ENCODE measurements at places on chromosomes 11 and 22. TPM values are rescaled to one million over a fixed set of nuclear protein-coding genes. Genes with fewer than 3 reads are reported as not detected.

The SLC5A1 gene
- not detected for total RNA-seq

The CXCR5 gene
- total RNA-seq, result 8.1 TPM

The TPBGL gene
- 0.25 TPM for total RNA-seq

The OR10A2 gene
- not detected for total RNA-seq

The ILK gene
- total RNA-seq, result 105 TPM

The IGF2 gene
- 0.16 TPM for total RNA-seq

GRCh38 chr11:14974515-14975251, 2.5 kb upstream of the CALCA start:
- peak; percentile 53 for DNase-seq
- H3K27ac ChIP-seq, result no peak overlapping the region
- peak overlapping the region; percentile 33 for H3K4me3 ChIP-seq
- peaks cover 75% of the 10 kb centered on the region for H3K27me3 ChIP-seq
- H3K4me1 ChIP-seq, result peaks cover 21% of the 10 kb centered on the region

DNA sequence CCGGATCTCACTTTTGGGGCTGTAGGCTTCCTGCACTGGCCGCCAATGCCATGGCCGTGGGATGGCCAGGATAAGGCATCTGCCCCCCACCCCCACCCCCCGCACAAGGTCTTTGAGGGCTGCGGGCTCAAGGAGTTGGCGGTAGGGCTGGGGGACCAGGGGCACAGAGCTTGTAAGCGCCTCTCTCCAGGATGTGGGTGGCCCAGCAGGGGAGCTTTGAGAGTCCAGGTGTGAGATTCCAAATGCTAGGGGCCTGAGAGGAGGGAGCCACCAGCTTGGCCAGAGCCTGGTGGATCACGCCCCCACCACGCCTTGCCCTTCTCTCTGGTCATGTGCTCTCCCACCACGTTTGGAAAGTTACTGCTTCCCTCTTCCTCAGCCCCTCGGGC, 5.0 kb downstream of the CD81 start:
- no peak overlapping the region for H3K27ac ChIP-seq
- no peak for DNase-seq
- H3K4me3 ChIP-seq, result no peak overlapping the region
- H3K4me1 ChIP-seq, result peaks cover 27% of the 10 kb centered on the region
- no peaks in the 10 kb centered on the region for H3K27me3 ChIP-seq

GRCh38 chr11:117483372-117483771, 155.7 kb downstream of the CEP164 start:
- no peaks in the 10 kb centered on the region for H3K4me1 ChIP-seq
- no peak overlapping the region for H3K4me3 ChIP-seq
- H3K36me3 ChIP-seq, result no peaks in the 10 kb centered on the region
- H3K27ac ChIP-seq, result no peak overlapping the region
- DNase-seq, result no peak

- peaks cover 66% of the 10 kb centered on the region for H3K36me3 ChIP-seq
- H3K27ac ChIP-seq, result no peak overlapping the region
- no peak overlapping the region for H3K4me3 ChIP-seq
- H3K27me3 ChIP-seq, result no peaks in the 10 kb centered on the region
Observed at GRCh38 chr22:41674846-41675340, 13.8 kb downstream of the SNU13 start.

DNA sequence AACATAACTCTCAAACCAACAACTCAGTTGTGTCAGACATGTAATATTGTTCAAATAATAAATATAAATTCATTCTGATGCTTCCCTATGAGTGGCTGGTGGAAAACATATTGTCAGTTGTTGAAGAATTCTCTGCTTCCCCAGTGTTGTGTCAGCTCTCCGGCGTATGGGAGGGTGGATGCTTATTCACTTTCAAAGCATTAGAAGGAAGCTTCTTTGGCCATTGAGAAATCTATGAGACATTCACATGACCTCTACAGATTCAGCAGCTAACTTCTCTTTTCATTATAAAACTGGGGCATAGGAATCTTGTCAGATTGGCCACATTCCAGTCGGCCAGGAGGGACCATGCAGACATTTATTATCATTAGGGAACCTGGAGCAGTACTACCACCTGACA, 2.9 kb downstream of the OR51V1 start:
- no peaks in the 10 kb centered on the region for H3K4me1 ChIP-seq
- no peaks in the 10 kb centered on the region for H3K27me3 ChIP-seq
- no peak for DNase-seq
- H3K27ac ChIP-seq, result no peak overlapping the region

- H3K4me1 ChIP-seq, result no peaks in the 10 kb centered on the region
- DNase-seq, result no peak
- no peaks in the 10 kb centered on the region for H3K36me3 ChIP-seq
- no peak overlapping the region for H3K4me3 ChIP-seq
- H3K27me3 ChIP-seq, result no peaks in the 10 kb centered on the region
Observed at GRCh38 chr11:101880222-101880621, 34.6 kb upstream of the CEP126 start.

GRCh38 chr11:64044730-64045393, 9.1 kb downstream of the FLRT1 start:
- H3K36me3 ChIP-seq, result no peaks in the 10 kb centered on the region
- DNase-seq, result no peak
- no peaks in the 10 kb centered on the region for H3K27me3 ChIP-seq
- H3K4me1 ChIP-seq, result no peaks in the 10 kb centered on the region
- no peak overlapping the region for H3K4me3 ChIP-seq
- no peak overlapping the region for H3K27ac ChIP-seq

DNA sequence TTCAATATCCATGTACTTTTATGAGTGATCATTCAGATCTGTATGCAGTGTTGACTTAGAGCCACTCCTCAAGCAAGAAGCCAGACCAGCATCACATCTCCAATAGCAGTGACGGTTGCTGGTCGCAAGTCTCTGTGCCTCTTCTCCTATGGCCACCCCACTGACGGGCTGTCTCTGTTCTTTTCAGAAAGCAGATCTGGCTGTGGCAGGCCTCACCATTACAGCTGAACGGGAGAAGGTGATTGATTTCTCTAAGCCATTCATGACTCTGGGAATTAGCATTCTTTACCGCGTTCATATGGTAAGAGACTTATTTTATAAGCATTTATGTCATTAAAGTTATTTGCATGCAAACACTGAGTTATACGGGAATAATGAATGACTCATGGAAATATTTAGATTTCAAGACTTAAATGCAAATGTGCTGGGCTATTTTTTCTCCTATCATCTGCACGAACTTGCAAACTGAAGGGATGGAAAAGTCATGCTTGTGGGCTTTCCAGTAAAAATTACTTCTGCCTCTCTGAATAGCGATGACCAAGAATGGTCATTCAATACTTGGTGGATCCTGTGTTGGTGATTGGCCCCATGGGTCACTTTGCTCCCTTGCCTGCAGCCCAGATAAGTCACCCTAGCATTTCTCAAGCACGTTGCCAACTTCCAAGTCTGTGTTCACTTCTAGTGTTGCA, 83.6 kb upstream of the TBCEL start:
- H3K4me3 ChIP-seq, result no peak overlapping the region
- no peak overlapping the region for H3K27ac ChIP-seq
- no peaks in the 10 kb centered on the region for H3K36me3 ChIP-seq
- DNase-seq, result no peak
- H3K27me3 ChIP-seq, result peaks cover 12% of the 10 kb centered on the region

- no peak for DNase-seq
- H3K27ac ChIP-seq, result no peak overlapping the region
- H3K4me1 ChIP-seq, result no peaks in the 10 kb centered on the region
- H3K27me3 ChIP-seq, result peaks cover 4% of the 10 kb centered on the region
Observed at GRCh38 chr22:43707648-43708047, 104.5 kb downstream of the EFCAB6 start.

DNA sequence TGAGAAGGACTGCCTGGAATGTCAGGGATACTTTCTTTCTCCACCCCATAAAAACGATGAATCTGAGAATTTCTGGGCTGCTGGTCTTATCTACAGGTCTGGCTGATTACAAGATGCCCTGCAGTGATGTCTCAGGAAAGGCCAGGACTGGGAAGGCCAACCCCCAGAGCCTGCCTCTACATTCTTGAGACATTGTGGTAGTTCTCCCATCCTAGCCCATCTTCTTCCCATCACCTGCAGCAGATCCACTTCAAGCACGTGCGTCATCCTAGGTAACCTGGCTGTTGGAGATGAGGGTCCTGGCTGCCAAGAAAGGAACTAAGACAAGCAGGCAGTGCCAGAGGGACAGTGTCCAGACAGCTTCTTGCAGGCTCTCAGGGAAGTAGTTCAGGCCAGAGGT, 44.1 kb upstream of the E2F8 start:
- peaks cover 9% of the 10 kb centered on the region for H3K27me3 ChIP-seq
- no peaks in the 10 kb centered on the region for H3K36me3 ChIP-seq
- DNase-seq, result no peak
- no peak overlapping the region for H3K27ac ChIP-seq
- no peak overlapping the region for H3K4me3 ChIP-seq
- peaks cover 2% of the 10 kb centered on the region for H3K4me1 ChIP-seq

All from activated T-helper 2 cell treated with anti-CD3 and anti-CD28 coated beads, Interferon-gamma antibody, Interleukin-2, Interleukin-4, amounts not matched to agents 10 μg/mL and 5 μg/mL and 100 μg/mL, durations not matched to agents 14 hours and 24 hours and 36 hours (primary cell).